Keratinocyte (primary cell): ENCODE measurements at places on chromosomes 3 and 15.

GRCh38 chr15:25543196-25543595 is 104.4 kb upstream of the UBE3A start:
- DNase-seq = no peak

DNA sequence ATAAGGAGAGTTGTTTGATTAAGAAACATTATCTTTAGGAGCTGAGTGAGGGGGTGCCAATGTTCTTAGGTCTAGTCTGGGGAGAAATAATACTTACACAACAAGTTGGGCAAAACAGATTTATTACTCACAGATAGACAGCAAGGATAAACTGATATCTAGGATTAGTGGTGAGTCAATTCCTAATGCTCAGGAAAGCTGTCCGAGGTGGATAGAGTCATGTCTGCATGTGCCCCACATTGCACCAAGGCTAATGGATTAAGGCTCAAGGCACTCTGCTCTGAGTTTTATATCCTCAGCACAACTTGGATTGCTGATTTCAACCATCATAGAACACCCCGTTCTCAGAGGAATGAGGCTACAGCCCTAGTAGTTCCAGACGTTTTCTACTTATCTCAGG is 1042.3 kb downstream of the OTOL1 start:
- DNase-seq = no peak

DNA sequence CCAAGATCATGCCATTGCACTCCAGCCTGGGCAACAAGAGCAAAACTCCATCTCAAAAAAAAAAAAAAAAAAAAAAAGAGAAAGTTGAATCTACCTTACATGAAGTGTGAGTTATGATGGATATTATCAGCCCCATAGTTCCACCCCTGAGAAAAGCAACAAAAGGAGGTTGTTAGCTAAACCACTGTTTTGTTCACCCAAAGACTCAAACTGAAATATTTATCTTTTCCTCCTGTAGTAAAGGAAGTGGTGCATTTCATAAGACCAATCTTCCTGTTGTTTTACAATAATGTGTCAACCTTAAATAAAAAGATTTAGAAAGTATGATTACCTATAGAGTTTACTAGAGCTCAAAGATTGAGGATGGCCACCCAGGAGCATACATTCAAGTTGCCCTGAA is 18.7 kb upstream of the TRMT10C start:
- DNase-seq = no peak

GRCh38 chr3:98745718-98746117 is 17.4 kb upstream of the ST3GAL6 start:
- DNase-seq = no peak

DNA sequence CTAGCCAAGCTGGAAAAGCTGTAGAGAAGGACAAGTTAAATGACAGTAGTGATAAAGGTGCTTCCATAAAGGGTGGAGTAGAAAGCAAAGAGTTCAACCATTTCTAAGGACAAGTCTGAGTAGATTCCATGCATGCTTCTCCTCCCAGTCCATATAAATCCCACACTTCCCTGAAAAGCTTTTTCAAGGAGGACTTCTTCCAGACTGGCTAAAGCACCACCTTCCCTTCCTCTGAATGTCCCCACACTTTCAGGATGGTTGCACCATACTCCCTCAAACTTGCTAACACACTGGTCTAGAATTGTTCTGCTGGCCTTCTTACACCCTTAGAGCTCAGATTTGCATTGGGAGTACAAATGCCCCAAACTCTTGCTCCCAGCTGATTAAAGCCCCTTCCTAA is 40.9 kb downstream of the FBN1 start:
- no peak for DNase-seq

GRCh38 chr3:45524565-45524964 is 70.0 kb upstream of the LIMD1 start:
- DNase-seq = no peak

- no peak for DNase-seq
These were observed 100.8 kb downstream of the OPA1 start for GRCh38 chr3:193693774-193694173.

DNA sequence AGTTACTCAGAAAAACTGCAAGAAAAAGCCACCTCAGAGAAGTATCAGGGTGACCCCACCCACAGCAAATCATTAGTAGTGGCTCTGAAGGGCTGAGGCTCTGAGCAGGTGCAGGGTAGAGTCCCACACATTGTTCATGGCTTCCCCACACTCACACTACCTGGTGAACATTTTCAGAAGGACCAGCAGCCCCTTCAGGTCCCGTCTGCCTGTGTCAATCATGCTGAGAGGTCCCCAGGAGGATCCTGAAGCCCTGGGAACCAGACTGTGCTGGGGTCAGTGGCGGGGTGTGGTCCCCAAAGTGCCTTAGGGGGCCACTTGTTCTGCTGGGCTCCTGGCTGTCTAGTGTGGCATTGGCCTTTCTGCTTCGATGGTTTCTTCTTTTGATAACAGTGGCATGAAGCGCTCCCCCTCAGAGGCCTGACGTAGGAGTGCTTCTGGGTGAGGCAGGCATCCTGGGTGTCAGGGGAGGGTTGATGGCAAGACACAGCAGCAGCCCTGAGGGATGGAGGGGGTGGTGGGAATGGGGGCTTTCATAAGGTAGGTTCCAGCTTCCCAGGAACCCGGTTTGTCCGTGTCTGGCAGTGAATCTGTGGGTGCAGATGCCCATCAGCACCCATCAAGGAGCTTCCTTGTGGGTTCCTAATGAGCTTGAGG is 19.0 kb upstream of the FANCD2 start:
- no peak for DNase-seq
